ENCODE measurements at places on chromosomes 16 and 17.

DNA sequence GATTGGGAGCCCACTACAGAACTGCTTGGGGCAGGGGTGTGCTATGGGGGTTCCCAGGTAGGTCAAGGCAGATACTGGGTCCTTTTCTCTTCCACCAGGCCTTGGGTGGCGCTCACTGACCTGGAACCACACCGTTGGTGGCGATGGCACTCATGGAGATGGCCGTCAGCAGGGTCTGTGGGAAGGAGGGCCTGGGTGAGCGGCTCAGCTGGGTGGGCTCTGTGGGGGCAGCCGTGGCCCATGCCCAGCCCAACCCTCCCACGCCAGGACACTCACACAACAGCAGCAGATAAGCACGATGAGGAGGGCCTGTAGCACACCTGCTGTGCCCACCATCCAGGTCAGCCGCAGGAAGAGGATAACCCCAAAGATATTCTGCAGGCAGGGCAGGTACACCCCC lies 10.8 kb downstream of the SLC12A4 start:
- DNase-seq, result no peak

DNA sequence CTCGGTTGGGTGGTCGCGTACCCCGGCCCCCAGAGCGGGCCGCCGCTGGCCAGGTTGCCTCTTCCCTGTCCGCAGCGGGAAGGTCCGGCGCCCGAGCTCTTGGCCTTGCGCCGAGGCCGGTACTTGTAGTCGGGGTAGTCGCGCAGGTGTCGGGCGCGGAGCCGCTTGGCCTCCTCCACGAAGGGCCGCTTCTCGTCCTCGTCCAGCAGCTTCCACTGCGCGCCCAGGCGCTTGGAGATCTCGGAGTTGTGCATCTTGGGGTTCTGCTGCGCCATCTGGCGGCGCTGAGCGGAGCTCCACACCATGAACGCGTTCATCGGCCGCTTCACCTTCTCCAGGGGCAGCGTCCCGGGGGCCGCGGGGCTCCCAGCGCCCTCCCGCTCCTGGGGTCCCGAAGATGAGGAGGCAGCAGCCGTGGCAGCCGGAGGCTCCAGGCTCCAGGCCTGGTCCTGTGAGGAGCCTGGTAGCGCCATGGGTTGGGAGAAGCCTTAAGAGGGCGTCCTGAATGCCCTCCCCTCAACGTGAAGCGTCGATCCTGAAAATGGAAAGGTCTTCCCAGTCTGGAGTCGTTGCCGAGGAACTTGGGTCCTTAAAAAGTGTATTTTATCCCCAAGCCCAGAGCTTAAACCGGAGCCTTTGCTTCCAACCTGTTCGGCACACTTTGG lies 558 bp downstream of the SOX15 start:
- peak; percentile 89 for DNase-seq

- DNase-seq, result no peak
Observed at GRCh38 chr16:65876056-65876408, 490.5 kb upstream of the CDH5 start.

- no peak for DNase-seq
Observed at GRCh38 chr17:77763023-77763422, 195.5 kb upstream of the TNRC6C start.

DNA sequence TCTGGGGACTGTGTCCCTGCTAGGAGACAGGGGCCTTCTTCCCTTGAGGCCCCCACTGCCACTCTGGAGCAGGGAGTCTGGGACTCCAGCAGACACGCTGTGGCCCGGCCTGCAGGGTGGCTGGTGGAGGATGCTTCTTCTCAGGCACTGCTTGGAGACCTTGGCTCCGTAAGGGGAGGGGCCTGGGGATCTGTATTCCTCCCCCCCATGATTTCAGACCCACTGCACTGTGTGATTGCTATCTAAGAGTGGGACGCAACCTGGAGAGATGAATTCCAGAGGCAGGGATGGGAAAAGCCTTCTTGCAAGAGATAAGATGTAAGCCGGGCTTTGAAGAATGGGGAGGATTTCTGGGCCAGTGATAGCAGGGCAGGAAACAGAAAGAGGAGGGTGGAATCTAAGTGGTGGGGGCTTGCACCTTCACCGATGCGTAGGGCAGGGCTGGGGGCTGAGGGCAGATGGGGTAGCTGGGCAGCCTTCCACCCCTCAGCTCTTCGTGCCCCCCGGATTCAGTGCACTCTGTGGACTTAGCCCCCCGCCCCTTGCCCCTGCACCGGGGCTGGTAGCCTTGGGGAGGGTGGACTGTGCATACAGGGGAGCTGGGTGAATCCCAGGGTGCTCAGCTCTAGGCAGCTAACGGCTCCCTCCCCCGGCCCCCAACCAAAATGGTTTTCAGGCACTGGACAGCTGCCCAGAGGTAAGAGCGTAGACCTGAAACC lies 5.2 kb upstream of the GSE1 start:
- no peak for DNase-seq

Measured in myocyte (in vitro differentiated cells).